ENCODE measurements at places on chromosomes 13 and 19.
A peak's percentile ranks its signal among the peaks of the same experiment; 100 is the strongest.

DNA sequence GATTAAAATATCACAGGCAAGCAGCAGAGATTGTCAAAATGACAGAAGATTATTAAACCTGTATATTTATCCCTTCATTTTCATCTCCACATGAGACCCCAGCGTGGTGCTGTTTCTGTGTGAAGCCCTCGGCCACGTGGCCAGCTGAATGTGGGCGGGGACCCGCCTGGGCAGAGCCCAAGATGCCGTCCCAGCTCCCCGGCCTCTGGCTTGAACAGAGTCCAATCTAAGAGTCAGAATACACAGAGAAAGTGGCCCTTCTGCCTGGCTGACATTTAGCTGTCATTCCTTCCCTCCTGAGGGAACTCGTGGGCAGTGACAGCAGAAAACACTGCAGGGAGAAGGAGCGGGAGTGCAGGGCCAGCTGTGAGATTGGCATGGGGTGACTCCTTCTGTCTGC is 34.9 kb upstream of the UQCRFS1 start:
- no peak for DNase-seq

DNA sequence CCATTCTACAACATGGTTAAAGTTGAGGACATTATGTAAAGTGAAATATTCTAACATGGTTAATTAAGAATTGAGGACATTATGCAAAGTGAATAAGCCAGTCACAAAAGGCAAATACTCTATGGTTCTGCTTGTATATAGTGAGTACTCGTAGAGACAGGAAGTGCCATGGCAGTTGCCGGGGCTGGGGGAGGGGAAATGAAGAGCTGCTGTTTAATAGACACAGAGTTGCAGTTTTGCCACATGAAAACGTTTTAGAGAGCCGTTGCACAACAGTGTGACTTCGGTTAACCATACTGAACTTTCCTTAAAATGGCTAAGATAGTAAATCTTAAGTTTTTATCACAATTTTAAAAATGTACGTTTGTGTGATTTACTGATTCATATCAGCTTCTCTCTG is 176.9 kb downstream of the SHISA2 start:
- DNase-seq: no peak

- DNase-seq: no peak
Measured at GRCh38 chr19:17075864-17076542, 426 bp downstream of the MYO9B start.

- DNase-seq: no peak
Measured at GRCh38 chr13:30869491-30869890, 36.6 kb upstream of the MEDAG start.

- no peak for DNase-seq
Measured at GRCh38 chr13:113451951-113452421, 1.3 kb downstream of the ADPRHL1 start.

DNA sequence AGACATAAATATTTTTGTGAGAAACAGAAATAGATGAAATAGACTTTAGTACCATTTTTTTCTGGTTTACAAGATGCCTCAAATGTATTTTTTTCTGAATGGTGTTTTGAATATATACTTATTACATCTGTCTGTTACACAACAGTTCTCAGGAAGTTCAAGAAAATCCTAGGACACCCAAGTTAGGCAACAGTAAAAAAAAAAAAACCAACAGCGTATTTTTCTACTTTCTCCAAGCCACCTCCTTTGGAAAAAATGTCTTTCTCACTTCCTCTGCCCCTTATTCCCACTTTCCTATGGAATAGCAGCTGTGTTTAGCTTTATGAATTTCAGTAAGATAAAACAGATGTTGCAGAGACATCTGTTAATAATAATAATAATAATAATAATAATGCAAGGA is 489.6 kb upstream of the KLF12 start:
- DNase-seq: no peak

DNA sequence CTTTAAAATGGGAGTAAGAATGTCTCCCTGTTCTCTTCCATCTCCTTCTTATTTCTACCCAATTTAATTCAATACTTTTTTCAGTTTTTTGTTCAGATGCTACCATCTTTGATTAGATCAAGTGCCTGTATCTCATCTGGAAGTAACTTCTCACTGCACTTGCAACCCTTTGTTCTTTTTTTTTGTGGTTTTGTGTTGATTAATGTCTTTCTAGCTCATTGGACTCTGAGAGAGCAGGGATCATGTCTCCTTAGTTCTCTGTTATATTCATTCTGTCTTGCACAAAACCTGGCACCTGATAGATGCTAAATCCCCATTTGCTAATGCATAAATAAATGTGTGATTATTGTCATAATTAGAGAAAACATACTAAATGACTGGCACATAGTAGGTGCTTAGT is 834 bp upstream of the ITGBL1 start:
- no peak for DNase-seq

- no peak for DNase-seq
Measured at GRCh38 chr19:16359964-16360363, 35.3 kb downstream of the KLF2 start.

GRCh38 chr13:75357576-75358289 is 124.2 kb downstream of the TBC1D4 start:
- DNase-seq: peak; percentile 59

GRCh38 chr19:46361915-46362314 is 15.0 kb downstream of the PPP5C start:
- DNase-seq: no peak

DNA sequence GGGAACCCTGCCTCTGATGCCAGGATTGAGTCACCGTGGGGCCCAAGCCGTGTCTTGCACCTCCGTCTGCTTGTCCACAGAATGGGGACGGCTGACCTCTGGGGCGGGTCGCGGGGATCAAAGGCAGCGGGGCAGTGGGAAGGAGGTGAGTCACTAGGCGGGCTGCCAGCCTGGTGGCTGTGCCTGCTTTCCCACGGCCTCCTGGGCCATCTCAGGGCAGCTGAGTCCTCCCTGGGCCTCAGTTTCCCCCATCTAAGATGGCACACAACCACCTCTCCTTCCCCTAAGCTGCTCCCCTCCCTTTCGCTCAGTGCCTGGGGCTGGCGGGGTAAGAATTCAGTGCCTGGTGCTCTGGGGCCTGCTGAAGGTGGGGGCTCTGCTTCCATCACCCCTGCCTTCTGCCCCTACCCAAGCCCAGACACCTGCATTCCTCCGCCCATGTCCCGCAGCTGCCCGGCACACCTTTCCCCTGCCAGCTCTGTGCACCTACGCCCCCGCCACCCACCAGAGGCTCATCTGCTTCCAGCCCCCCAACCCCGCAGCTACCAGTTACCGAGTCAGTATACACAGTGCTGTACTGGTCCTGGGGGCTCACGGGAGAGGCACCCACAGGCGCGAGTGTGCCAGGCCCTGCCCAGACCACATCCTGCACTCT is 3.5 kb downstream of the MKNK2 start:
- DNase-seq: peak; percentile 65

GRCh38 chr13:59157181-59157580 is 1006.5 kb downstream of the DIAPH3 start:
- no peak for DNase-seq

- DNase-seq: no peak
Measured at GRCh38 chr19:49930483-49931011, 1.2 kb upstream of the NUP62 start.

- DNase-seq: peak; percentile 51
Measured at GRCh38 chr19:28425046-28425931, 787.7 kb downstream of the UQCRFS1 start.

GRCh38 chr13:71218960-71219359 is 648.0 kb downstream of the DACH1 start:
- no peak for DNase-seq

GRCh38 chr19:3710265-3710812 is 2.2 kb downstream of the TJP3 start:
- DNase-seq: peak; percentile 66

GRCh38 chr19:20791806-20792205 is 15.7 kb downstream of the ZNF66 start:
- no peak for DNase-seq

DNA sequence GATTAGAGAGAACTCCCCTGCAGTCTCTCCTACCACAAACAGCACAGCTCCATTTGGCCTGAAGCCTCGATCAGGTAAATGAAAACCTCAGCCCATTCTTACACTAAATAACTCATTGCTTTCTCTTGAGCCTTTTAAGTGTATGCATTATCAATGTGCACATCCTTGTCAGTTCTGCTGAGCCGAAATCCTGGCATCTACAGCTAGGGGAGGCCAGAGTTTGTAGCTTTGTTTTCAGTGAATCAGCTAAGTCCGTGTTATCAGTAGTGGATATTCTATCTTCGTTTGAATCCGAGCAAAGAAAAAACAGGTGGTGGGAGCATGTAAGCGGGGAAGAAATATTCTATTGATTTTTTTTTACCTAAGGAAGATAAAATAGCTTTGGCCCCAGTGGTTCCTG is 84.4 kb downstream of the ESD start:
- DNase-seq: no peak

- DNase-seq: no peak
Measured at GRCh38 chr13:27792393-27793218, at the start of gene GSX1. Gene GSX1 (plus strand): TSS chr13:27792483. CDS start chr13:27792691, 208 bp downstream.

DNA sequence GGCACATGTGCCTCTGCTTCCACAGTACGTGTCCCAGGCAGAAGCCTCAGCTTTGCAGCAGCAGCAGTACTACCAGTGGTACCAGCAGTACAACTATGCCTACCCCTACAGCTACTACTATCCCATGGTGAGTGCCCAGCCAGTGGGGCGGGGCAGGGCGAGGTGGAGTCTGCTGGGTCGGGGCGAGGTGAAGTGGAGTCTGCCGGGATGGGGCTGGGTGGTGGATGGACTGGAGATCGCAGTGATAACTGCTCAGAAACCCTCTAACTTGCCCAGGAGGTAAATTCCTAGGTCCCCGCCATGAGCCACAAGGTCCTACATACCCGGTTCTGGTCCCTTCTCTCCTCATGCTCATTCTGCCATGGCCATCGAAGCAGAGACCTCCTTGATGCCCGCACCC is 3.6 kb downstream of the LENG8 start:
- DNase-seq: no peak

DNA sequence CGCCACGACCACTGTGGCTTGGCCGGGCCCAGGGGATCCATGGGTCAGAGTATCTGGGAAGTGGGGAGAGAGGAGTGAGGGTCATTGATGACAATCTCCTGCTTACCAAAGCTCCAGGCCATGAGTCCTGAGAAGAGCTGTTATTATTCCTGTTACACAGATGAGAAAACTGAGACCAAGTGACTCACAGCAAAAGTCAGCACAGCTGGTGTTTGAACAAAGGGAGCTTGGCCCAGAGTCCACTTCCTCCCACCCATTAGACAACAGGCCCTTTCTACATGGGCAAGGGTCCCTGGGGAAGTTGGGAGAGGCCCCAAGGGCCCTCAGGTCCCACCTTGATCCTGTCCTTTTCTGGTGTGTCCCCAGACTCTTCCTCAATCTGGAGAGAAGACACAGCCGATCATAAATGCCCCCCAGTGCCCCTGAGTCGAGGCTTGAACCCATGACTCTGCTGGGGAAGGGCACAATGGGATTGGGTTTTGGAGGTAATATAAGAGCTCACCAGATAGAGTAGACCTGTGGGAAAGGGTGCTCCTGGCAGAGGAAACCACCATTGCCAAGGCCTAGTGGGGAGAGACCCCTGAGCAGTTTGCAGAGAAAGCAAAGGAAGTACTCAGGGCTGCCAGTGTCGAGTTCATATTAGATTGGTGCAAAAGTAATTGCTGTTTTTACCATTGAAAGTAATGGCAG is 6.8 kb downstream of the FUT6 start:
- no peak for DNase-seq

DNA sequence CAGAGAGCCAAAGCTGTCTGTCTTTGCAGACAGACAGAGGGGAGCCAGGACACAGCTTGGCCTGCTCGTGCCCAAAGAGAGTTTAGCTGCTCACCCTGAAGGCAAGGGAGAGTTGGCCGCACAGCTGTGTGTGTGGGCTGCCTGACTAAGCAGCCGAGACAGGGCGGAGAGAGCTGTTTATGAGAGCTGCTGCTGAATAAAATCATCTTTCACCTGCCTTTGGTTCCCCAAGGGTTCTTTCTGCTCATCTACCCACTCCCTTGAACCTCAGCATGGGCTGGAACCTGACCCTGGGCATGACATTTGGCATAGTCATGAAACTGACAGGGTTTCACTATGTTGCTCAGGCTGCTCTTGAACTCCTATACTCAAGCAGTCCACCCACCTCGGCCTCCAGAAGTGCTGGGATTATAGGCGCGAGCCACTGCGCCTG is 98.2 kb downstream of the RBM26 start:
- DNase-seq: no peak

GRCh38 chr19:55161571-55162322 is 4.2 kb upstream of the TNNI3 start:
- no peak for DNase-seq

DNA sequence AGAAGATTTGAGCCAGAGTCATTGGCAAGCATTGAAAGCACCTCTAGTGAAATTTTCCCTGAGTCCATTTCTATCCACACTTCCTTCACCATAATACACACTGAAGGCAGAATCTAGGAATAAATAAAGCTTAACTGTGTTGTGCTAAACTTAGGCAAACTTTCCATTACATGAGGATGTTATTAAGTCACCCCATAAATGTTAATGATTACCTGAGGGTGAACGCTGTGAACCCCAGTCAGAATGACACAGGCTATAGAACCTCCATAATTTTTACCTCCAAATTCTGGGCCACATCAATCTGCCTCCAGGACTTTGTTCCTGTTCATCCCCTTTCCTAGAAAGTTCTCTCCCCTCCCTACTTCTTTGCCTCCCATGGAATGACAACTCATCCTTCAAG is 71.0 kb downstream of the RAP2A start:
- DNase-seq: no peak

- peak; percentile 80 for DNase-seq
Measured at GRCh38 chr19:18416778-18417249, 2.4 kb upstream of the SSBP4 start.

DNA sequence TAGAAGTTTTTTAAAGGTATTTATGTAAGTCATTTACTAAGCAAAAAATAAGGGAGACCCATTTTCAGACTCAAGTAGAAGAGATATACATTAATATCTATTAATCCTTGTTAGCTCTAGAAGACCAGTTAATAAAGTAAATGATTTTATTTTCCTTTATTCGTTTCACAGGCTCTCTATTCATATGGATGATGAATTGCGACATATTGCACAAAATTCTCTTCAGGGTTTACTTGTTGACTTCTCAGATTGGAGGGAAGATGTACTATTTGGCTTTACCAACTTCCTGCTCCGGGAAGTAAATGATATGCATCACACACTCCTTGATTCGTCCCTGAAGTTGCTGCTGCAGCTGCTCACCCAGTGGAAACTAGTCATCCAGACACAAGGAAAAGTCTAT is 139.3 kb downstream of the FRY start:
- DNase-seq: no peak

DNA sequence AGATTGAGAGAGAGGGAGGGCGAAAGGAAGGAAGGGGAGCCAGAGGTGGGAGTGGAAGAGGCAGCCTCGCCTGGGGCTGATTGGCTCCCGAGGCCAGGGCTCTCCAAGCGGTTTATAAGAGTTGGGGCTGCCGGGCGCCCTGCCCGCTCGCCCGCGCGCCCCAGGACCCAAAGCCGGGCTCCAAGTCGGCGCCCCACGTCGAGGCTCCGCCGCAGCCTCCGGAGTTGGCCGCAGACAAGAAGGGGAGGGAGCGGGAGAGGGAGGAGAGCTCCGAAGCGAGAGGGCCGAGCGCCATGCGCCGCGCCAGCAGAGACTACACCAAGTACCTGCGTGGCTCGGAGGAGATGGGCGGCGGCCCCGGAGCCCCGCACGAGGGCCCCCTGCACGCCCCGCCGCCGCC is at the start of gene TNFSF11:
TSS of gene TNFSF11 (plus strand) at position 142 of the 400 bp plus-strand sequence. CDS start at position 294, 152 bp downstream.
- DNase-seq: no peak

GRCh38 chr13:40503011-40503410 is 163.4 kb downstream of the FOXO1 start:
- DNase-seq: no peak

All from RCC 7860 (cell line).